ENCODE measurements at places on chromosomes 11 and 22.

DNA sequence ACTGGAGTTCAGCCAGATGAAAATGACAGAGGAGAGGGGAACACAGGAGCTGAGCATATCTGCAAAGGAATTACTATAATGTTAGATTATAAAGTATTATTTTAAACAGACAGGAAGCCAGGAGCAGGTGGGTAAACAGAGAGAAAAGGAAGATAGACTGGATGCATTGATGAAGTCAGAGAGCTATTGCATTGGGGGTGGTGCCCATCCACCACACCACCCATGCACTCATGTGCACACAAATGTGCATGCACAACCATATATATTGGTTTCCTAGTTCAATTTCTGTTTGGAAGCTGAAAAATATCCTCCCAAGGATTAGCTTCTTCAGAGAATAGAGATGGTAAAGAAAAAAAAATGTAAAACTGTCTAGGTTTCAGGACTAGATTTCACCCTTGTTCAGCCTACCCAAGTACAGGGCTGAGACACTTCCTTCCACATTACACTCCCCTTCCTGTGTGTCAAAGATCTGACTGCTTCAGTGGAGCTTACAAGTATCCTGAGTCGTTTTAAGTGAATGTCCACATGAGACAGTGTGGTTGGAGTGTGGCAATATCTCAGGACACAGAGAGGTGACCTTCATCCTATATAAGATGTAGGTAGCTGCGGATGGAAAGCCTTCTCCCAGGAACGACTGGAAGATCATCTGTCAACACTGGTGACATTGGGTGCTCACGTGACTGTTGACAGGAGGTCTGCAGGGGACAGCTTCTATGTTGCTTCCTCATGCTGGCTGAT, 12.2 kb upstream of the SMPD1 start:
- peak; percentile 21 for DNase-seq

GRCh38 chr11:46386674-46387073, 4.9 kb downstream of the CHRM4 start:
- no peak for DNase-seq

- DNase-seq, result peak; percentile 15
Observed at GRCh38 chr11:12222055-12222792, 111.8 kb downstream of the MICAL2 start.

DNA sequence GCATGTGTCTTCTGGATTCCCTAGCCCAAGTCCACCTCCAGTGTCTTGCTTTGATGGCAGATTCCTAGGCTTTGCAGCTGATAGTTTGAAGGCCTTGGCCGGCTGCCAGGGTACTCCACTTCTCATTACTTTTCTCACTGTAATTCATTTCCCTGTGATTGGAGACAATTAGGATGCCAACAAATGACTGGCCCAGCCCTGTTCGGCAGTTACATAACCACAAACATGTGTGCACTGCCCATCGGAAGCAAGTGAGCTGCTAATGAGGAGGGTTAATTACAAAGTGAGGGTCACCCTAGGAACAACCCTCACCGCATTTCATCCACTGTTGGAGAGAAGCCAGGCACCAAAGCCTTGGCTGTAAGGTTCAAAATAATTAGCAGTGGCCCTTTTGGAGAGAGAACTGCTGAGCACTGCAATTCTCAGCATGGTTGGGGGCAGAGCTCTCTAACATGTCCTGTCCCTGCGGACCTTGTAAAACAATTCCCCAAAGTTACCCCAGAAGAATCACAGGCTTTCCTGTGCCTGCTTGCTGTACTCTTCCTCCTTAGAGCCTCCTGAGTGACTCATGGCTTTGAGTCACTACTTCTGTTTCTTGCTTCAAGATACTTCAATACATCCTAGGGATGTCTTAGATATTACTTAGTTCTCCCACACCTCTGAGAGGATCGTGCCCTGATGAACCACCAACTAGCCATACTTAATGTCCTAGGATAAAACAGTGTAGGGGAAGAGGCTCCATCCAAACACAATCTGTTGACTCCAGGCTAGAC, 109.7 kb upstream of the GALNT18 start:
- no peak for DNase-seq

- DNase-seq, result no peak
Observed at GRCh38 chr22:23845265-23846080, 6.7 kb upstream of the DERL3 start.

- peak; percentile 50 for DNase-seq
Observed at GRCh38 chr11:35040221-35040942, 98.6 kb upstream of the CD44 start.

DNA sequence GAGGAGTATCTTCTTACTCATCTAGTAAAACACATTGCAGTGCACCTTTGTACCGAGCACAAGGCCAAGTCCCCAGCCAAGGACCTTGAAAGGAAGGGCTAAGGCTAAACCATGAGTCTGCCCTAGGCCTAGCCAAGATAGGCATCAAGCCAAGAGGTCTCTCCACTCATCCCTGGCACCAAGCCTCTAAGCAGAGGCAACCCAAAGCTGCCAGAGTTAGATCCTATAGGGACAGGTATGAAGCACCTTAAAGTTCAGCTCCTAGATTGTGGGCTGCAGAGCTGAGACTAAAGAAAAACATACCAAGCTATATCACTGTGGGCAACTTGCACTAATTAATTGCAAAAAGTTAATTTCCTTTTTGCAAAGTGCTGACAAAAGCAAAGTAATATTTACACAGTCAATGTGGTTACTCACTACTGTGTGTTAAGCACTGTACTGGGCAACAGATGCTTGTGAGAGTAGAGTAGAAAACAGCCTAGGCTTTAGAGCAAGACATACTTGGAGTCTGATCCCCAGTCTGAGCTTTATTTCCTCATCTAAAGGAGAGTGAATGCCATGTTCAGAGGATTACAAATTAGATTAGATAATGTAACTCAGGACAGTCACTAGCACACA, 7.2 kb downstream of the COA4 start:
- DNase-seq, result no peak

- peak; percentile 47 for DNase-seq
Observed at GRCh38 chr22:30485362-30485988, 13.7 kb upstream of the SEC14L3 start.

DNA sequence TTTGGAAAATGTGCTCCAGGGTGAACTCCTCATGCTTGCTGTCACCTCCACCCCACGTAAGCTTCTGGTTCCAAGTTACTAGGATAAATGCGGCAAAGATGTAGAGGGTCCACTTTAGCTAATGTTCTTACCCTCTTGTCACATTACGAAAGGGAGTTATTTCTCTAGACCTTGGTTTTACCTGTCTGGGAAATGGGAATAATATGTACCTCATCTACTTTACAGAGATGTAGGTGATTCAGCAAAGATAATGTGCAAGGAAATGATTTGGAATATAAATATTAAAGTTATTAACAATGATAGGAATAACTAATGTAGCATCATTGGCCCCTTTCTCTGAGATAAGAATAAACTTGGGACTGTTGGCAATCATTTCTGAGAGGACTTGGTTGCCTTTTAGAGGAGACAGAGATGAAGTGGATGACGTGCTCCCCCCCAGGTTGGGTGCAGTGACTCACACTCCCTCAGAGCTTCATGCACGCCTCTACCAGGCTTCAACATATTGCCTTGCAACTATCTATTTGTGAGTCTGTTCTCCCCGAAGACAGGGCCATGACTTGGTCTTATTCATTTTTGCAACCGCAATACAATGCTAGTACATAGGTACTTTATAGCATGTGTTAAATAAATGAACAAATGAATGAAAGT, 97.1 kb downstream of the ME3 start:
- no peak for DNase-seq

- DNase-seq, result no peak
Observed at GRCh38 chr22:44733426-44734106, 18.8 kb upstream of the ARHGAP8 start.

GRCh38 chr22:46934746-46935491, 172.5 kb downstream of the TBC1D22A start:
- DNase-seq, result peak; percentile 27

- peak; percentile 66 for DNase-seq
Observed at GRCh38 chr22:50274311-50274710, 4.1 kb upstream of the MAPK11 start.

DNA sequence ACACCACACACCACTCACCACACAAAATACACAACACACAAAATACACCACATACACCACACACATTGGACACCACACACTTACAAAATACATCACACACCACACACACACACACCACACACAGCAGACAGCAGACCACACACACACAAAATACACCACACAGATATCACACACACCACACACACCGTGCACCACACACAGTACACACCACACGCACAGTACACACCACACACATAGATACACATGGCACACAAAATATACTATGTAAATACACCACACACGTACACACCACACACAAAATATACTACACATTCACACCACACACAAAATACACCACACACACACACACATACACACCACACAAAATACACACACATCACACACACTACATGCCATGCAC, 1243.5 kb downstream of the BRD1 start:
- DNase-seq, result no peak

DNA sequence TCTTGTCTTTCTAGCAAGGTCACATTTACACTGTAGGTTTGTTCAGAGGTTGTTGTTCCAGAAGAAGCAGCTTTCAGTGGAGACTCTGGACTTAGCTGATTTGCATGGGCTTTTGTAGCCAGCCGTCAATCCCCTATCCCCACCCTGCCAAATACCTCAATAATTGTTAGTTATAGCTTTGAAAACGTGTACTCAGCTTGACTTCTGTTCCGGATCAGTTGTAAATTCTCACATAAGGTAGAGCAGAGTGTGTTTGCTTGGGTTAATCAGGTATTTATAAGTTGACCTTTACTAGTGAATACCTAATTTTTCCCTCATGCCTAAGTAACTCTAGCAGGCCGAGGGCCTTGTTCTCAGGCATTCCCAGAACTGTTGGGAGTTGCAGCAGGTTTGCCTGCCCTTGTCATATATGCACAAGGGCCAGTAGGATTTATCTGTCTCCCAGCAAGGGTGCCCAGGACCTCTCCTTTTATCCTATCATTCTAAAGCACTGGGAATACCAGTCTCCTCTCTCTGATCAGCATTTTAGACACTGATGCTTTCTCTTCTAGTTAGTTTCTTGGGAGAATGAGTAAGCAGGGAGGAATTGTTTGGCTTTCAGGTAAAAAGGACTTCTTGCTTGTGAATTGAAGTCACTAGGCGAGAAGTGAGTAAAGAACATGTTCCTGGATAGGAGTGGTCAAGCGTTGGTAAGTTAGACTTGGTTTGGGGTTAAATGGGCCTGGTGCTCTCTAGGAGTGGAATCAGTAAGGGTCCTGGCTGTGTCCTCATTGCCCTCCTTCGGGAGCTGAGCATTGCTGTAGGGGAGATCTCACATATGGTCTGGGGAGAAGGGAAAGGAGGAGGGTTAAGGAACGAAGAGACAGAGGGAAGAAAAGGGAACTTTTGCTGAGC, 22.1 kb downstream of the STIM1 start:
- DNase-seq, result no peak

All from HL-60 (cell line).